ENCODE measurements at places on chromosomes 2 and 18.

GRCh38 chr2:65309699-65310098 is 82.1 kb downstream of the ACTR2 start:
- DNase-seq = no peak

- no peak for DNase-seq
Observed at GRCh38 chr2:126302043-126302442, 353.9 kb upstream of the GYPC start.

- no peak for DNase-seq
Observed at GRCh38 chr2:143226714-143227541, 97.7 kb downstream of the ARHGAP15 start.

- DNase-seq = no peak
Observed at GRCh38 chr18:49959176-49959575, 145.8 kb upstream of the ACAA2 start.

DNA sequence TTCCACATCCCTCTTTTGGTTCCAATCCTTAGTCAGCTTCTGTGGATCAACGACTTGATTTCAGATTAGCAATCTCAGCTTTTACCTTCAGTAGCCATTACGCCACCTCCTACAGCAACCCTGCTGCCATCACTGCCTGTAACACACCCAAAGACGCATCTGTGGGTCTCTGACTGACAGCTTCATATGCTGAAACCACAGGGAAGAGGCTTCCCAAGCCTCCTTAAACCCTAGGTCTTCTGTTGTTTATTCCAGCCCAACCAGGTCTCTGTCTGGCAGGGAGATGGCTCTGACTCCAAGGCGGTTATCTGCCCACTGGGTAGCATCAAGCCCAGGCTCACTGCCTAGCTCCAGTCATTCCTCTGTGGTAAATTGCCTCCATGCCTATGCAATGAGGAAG is 28.6 kb upstream of the TRIB2 start:
- DNase-seq = no peak

GRCh38 chr2:176872406-176872805 is 340.2 kb upstream of the HNRNPA3 start:
- DNase-seq = no peak

- no peak for DNase-seq
Observed at GRCh38 chr2:143675021-143675420, 545.8 kb downstream of the ARHGAP15 start.

DNA sequence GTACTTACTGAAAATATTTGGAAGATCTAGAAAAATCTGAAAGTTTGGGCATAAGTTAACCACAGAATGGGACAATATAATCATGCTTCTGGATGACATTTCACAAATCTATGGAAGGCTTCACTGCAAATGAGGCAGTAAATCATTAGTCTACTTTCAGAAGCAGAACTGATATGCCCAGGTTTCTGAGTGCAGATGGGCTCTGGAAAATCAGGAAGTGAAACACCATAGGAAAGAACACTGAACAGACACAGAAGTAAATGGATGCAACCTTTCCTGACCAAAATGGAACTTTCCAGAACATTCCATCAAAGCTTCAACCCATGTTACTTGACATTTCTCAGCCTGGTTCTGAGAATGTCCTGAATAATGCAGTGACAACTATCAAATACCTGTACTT is 55.1 kb downstream of the KCNG3 start:
- DNase-seq = no peak

DNA sequence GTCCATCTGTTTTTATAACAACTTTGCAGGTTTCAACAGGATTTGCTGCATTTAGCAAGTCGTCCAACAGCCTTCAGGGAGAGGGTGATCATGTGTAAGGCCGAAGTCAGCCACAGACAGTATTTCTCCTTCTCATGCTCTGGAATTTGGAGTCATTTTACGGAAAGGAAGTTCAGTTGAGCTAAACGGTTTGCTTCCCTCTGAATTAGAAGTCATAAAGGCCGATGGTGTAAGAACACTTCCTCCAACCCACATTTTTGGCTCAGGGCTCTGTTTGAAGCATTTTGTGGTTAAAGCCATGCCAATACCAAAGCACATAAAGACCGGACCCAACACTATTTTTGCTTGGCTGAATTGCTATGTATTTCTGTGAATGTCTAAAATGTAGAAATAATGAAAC is 129.5 kb downstream of the TMEM182 start:
- no peak for DNase-seq

DNA sequence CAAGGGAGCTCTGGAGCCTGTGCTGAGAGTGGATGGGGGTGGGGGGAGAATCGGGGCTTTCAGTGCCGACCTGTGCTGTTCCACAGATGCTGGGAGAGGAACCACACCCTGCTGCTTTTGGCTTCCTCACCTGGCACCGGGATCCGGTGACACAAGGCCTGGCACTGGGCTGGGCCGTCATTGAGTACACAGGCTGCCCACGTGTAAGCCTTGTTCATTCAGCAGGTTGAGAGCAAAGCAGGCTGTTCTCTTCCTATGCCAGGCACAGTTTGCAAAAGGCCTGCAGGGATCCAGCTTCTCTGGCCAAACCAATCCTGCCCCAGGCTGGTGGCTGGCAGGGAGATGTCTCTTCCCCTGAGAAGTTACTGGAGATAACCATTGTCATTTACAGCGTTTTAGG is 17.1 kb downstream of the TRIB2 start:
- no peak for DNase-seq

DNA sequence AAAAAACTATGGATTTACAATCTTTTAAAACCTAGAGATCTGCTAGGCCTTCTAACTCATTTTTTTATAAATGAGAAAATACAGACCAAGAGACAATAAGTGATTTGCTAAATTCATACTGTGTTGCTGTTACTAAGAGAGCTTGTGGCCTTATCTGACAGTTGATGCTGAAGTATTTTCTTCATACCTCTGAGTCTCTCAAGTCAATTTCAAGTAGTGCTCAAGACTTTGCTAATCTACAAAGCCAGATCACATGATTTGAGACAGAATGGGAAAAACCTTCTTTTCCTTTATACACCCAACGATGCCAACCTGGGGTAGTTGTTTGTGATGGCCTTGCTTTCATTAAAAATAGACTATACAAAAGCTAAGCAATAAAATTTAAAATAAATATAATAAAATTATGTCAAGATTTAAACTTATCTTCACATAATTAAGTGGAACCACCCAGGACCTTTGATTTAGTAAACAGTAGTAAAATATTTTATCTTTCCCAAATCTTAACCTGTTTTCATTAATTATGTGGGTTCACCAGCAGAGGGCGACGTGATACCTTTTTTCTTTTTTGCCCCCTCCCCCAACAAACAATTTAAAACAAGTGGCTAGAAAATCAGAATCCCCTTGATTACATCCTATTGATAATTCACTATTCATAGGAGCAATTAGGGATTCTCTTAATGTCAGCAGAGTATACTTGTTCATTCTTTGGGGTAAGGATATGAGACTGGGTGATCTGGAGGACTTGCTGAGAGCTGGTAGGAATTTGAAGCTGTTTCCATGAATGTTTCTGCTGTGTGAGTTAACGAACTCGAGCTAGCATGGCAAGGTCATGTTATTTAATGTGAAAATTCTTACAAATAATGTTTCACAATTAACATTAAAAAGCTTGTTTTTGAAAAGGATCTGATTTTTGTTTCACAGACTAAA is 49.6 kb upstream of the SLC5A7 start:
- no peak for DNase-seq

- no peak for DNase-seq
Observed at GRCh38 chr2:23953625-23954024, 13.4 kb downstream of the UBXN2A start.

- no peak for DNase-seq
Observed at GRCh38 chr18:68623342-68623741, 91.6 kb downstream of the TMX3 start.

- no peak for DNase-seq
Observed at GRCh38 chr2:141496810-141497209, 634.0 kb downstream of the LRP1B start.
